ENCODE measurements at places on chromosomes 5 and 9.

DNA sequence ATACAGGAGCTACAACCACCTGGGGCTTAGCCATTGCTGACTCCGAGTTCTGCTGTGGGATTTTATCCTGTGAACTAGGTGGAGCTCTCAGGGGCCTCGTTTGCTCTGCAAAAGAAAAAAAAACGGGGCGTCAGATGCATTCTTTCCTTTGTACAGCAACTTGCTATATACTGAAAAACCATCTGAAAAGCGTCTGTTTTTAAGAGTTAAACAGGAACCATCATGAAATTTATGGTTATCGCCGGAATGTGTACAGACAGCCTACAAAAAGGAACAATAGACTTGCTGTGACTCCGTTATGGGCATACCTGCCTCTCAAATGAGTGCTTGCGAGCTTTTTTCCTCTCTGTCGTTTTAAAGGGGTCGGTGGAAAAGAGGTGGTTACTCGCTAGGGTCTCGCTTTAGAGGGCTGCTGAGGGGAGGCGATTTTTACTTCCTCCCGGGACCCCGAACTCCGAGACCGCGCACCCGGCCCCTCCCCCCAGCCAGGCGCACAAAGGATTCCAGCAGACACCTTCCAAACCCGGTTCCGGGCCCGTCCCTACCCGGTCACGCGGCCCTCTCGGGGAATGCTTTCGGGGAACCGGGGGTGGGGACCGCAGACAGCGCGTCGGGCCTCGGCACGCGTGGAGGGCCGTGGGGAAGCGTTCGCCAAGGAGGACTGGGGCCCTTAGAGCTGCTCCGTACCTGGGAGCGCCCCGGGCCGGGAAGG, 826 bp downstream of the PAIP1 start:
- peak; percentile 75 for DNase-seq

DNA sequence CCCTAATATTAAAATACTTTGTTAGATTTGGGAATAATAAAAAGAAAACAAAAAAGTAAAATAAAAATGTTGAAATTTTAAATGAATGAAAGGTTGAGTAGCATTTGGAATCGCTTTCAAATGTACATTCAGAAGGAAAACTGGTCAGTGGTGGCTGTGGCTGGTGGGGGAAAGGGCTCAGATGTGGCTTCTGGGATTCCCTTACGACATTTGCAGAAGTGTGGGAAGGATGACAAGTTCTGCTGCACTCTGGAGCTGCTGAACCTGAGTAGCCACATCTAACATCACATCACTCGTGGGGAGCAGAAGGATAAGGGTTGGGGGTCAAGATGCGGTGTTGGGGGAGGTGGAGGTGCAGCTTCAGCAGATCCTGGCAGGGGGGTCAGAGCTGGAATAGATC, 25.6 kb upstream of the CAST start:
- no peak for DNase-seq

DNA sequence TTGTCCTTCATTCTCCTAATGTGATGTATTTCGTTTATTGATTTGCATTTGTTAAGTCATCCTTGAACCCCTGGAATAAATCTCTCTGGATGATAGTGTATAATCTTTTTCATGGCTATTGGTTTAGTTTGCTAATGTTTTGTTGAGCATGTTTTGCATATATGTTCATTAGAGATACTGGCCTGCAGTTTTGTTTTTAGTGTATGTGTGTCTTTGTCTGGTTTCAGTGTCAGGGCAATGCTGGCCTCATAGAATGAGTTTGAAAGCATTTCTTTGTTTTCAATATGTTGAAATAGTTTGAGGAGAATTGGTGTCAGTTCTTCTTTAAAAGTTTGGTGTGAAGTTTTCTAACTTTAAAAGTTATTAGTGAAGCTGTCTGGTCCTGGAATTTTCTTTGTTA, 149.6 kb upstream of the ATP10B start:
- DNase-seq = no peak

- DNase-seq = no peak
These were observed 189.5 kb downstream of the ADAMTS6 start for GRCh38 chr5:65292196-65292595.

GRCh38 chr9:92406477-92406876, 2.1 kb upstream of the OGN start:
- DNase-seq = no peak

- no peak for DNase-seq
These were observed 55.1 kb upstream of the S1PR3 start for GRCh38 chr9:88936132-88936531.

GRCh38 chr9:135296735-135297455, 182.7 kb upstream of the PPP1R26 start:
- no peak for DNase-seq

GRCh38 chr9:13111778-13112177, 167.7 kb downstream of the MPDZ start:
- no peak for DNase-seq

GRCh38 chr5:67610186-67610912, 413.8 kb upstream of the CD180 start:
- no peak for DNase-seq

GRCh38 chr9:90249094-90249493, 393.5 kb downstream of the DIRAS2 start:
- no peak for DNase-seq

DNA sequence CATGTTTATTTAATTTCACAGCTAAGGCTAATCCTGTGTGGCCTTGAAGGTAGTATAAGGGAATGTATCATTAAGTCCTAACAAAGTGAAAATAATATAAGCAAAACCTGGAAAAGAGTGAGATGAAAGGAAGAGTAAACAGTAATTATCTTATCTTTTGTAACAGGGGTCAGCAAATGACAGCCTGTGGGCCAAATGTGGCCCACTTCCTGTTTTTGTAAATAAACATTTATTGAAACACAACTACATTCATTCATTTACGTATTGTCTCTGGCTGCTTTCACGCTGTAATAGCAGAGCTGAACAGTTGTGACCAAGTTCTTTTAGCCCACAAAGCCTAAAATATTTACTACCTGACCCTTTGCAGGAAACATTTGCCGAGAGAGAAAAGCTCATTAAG, 78.4 kb upstream of the HTR4 start:
- no peak for DNase-seq

GRCh38 chr5:73895471-73895870, 269.5 kb downstream of the ARHGEF28 start:
- no peak for DNase-seq

GRCh38 chr5:63233911-63234310, 655.3 kb downstream of the LRRC70 start:
- no peak for DNase-seq

Measured in mesendoderm (in vitro differentiated cells).